ENCODE measurements at places on chromosomes 6 and 20. TPM values are rescaled to one million over a fixed set of nuclear protein-coding genes. Genes with fewer than 3 reads are reported as not detected.
A peak's percentile ranks its signal among the peaks of the same experiment; 100 is the strongest.

Gene MYO6
- 15.6 TPM for polyA plus RNA-seq

Gene PCED1A
- polyA plus RNA-seq = 40.4 TPM

Gene VPS52
- polyA plus RNA-seq = 37.3 TPM

Gene C6orf163
- 0.21 TPM for polyA plus RNA-seq

Gene OLIG3
- not detected for polyA plus RNA-seq

Gene NR2E1
- not detected for polyA plus RNA-seq

Gene EFCAB8
- 0.35 TPM for polyA plus RNA-seq

Gene LHFPL5
- polyA plus RNA-seq = not detected

Gene TRIM10
- polyA plus RNA-seq = 0.06 TPM

DNA sequence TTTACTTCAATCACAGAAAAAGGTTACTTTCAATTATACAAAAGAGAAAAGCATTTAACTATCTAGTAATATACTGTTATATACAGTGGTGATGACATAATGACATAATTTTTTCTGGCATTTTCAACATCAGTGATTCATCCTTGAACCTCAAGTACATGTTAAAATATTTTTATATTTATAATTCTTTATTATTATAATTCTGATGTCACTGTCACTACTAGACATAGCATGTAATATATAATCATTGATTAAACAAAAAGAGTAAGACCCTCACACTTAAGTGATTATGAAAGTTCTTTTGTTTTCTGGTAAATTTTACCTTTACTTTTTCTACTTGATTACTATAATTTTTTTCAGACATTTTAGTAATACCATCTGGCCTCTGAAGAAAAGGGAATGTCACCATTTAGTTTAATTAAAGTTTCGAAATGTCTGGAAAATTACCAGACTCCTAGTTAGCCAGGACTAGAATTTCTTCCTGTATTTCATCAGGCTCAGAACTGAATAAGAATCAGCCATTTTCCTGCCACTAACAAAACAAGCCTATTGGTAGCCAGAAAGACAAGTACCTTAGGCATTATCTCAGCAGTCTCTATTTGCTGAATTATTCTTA, 71.5 kb downstream of the FILIP1 start:
- DNase-seq = peak; percentile 47

- DNase-seq = peak; percentile 55
Observed at GRCh38 chr20:40931410-40932044, 97.1 kb upstream of the TOP1 start.

GRCh38 chr6:127348028-127348661, 4.7 kb upstream of the ECHDC1 start:
- DNase-seq = no peak

- no peak for DNase-seq
Observed at GRCh38 chr20:6418732-6419131, 295.9 kb upstream of the FERMT1 start.

DNA sequence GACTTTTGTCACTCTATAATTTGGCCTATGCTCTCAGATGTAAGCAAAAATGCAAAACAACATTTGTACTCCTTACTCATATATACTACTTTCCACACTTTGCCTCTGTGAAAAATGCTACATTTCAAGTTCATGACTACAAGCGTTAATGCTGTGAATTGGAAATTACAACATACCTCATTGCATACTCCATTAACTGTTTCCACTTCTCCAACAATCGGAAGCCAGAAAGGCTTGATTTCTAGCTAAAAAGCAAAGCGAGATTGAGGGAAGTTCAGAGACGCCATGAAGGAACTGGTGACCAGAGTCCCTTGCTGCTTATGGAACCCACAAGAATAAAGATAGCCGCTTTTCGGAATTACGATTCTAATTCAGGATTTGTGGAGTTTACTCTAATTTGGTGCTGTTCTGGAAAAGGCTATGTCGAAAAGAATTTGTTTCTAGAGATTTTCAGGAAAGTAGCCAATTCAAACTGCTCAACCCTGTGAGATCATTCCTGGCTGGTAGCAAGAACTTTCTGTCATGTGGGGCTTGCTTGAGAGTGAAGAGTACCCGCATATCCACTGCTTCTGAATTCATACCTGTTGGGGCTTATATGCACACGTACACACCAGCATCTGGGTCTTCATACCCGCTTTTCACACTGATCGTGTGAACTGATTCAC, 98.0 kb upstream of the CITED2 start:
- peak; percentile 70 for DNase-seq

DNA sequence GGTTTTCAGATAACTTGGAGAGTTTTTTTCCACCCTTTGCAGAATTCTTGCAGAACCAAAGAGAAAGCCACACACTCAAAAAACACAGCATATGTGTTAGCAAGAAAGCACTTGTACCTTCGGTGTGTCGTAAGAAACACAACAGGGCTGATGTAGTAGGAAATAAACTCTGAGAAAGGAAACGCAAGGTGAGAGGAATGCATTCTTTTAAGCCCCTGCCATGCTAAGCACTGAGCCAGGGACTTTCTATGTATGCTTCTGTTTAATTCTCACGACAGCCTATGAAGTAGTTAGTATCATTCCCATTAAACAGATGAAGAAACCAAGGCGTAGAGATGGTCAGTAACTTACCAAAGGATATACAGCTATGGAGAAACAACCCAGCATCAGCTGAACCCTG, 23.1 kb downstream of the NEDD9 start:
- DNase-seq = no peak

GRCh38 chr6:144346719-144347447, 61.7 kb downstream of the UTRN start:
- DNase-seq = no peak

DNA sequence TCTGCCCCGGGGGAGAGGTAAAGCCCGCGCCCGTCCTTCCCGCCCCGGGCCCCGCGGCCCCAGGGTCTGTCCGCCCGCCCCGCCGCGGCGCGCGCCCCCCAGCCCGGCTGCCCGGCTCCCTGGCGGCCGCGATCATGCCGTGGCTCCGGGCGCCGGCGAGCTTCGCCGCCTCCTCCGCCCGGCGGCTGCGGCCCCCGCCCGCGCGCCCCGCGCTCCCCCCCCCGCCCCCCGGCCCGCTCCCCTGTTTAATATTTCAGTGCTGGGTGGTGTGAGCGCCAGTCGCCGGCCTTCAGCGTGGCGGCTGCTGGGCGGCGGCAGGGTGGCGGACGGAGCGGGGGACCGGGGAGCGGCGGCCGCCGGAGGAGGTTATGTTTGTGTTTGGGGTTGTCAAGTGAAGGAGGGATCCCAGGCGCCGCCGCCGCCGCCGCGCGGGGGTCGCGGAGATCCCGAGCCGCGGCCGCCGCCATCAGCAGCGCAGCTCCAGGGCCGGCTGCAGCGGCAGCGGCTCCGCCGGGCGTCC, at the start of gene HIVEP1:
HIVEP1 (plus strand) TSS at position 275 of the 520 bp plus-strand sequence. CDS start 3,317 bp downstream, outside the sequence.
- peak; percentile 66 for DNase-seq

DNA sequence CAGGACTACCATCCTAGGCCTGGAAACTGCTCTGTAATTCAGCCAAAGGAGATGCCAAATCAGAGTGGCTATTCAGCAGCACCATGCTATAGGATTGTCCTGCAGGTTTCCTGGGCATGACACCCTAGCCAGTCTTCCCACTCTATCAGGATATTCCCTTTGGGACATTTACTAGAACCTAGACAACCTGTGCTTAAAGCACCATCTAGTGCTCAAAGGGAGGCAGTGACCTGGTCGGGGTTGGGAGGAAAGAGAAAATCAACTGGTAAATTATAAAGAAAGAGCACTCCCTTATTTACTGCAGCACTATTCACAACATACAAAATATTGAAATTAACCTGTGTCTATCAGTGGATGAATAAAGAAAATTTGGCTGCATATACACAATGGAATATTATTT, 67.2 kb upstream of the SMLR1 start:
- no peak for DNase-seq

DNA sequence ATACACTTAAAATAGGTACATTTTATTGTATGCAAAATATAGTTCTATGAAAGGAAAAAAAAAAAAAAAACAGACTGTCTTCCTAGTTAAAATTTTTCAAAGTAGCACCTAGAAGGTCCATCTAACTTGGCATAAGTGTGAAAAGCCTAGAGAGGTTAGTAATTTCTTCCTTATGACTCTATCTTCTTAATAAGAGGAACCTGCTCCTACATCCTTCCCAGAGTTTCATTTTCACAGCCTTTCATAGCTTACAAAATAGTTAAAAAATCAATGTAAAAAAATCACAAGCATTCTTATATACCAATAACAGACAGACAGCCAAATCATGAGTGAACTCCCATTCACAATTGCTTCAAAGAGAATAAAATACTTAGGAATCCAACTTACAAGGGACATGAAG, 28.8 kb downstream of the OGFRL1 start:
- no peak for DNase-seq

DNA sequence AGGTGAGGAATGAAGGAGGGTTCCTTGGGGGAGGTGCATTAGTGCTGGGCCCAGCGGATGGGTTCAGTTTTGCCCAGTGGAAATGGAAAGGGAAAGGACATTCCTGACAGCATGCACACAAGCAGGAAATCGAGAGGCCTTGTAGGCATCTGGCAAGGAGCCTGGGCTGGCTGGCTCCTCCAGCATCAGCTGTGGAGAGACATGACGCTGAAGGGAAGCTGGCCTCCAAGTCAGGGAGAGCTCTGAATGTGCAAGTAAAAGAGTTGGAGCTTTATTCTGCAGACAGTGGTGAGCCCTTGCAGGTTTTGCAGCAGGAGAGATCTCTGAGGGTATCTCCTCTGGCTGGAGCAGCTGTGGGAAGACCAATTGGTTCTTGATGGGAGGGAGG, 154.3 kb downstream of the MRPL14 start:
- peak; percentile 99 for DNase-seq

- DNase-seq = no peak
Observed at GRCh38 chr20:32621071-32621890, 36.1 kb upstream of the NOL4L start.

- DNase-seq = no peak
Observed at GRCh38 chr6:90079560-90080490, 185.6 kb downstream of the GJA10 start.

DNA sequence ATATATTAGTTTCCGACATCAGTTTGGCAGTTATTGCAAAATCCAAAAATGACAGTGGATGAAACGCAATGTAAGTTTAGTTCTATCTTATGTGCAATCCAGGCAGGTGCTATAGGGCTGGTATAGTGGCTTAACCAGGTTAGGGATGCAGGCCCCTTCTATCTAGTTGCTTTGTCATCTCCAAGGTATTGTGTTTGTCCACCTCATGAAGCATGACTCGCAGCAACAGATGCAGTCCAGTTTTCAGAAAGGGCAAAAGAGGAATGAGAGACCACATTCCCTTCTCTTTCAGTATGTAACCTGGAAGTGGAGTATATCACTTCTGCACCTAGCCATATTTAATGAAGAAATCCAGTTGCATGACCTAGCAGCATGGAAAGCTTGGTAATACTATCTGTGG, 59.7 kb downstream of the PKIB start:
- no peak for DNase-seq

- no peak for DNase-seq
Observed at GRCh38 chr6:31762878-31763618, 592 bp downstream of the SAPCD1 start.

Data from lung (tissue), 17 donors.